Progenitor cell of endocrine pancreas (in vitro differentiated cells): ENCODE measurements at places on chromosomes 1 and 21.

DNA sequence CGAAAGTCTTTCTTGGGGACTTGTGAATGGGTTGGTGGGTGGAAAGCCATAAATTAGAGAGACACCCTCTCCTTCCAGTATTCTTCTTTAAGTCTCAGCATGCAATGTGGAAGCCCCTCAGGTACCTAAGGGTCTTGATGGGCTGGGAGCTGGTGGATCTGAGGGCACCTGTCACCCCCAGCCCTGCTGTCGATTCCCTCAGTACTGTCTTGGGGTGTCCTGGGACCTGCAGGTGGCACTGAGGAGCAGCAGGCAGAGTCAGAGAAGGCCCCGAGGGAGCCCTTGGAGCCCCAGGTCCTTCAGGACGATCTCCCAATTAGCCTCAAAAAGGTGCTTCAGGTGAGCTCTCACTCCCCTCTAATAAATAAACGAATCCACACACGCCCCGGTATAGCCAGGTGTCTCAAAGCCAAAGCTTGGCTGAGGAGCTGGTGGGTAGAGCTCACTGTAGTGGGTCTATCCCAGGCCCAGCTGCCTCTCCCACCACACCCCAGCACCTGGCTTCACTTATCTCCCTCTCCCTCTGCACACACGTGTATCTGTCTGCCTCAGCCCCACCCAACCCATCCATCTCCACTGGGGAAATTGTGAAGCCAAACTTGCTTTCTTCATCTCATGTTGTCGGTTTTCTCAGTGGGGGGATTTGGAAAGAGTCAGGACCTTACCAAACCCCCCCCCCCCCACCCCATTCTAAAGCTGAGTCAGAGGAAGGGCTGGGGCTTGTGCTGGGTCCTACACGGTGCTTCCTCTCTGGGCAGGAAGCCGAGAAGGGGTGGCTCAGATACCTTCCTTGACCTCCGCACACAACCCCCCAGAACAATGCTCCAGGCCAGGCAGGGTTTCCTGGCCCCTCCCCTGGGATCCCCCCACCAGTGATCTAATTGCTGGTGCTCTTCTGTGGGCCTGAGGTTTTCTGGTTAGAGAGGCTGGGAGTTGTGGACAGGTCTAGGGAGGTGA is 1.6 kb downstream of the ADAM15 start:
- no peak for DNase-seq

DNA sequence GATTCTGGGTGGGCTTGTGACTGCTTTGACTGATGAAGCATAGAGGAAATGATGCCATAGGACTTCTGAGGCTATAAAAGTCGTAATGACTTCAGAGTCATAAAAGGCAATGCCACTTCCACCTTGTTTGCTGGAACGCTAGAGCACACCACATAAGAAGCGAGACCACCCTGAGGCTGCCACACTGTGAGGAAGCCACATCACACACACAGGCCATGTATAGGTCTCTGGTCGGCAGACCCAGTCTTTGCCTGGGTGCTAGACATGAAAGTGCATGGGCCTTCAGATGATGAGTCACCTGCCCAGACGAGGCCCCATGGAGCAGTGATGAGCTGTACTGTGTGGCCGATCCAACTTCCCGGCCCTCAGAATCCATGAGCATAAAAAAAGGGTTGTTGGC is 14.2 kb upstream of the KANK4 start:
- no peak for DNase-seq

GRCh38 chr21:34668803-34669148 is at the start of gene CLIC6:
TSS of gene CLIC6 (plus strand) at chr21:34668994. CDS start at chr21:34669389, 395 bp downstream.
- peak; percentile 37 for DNase-seq

DNA sequence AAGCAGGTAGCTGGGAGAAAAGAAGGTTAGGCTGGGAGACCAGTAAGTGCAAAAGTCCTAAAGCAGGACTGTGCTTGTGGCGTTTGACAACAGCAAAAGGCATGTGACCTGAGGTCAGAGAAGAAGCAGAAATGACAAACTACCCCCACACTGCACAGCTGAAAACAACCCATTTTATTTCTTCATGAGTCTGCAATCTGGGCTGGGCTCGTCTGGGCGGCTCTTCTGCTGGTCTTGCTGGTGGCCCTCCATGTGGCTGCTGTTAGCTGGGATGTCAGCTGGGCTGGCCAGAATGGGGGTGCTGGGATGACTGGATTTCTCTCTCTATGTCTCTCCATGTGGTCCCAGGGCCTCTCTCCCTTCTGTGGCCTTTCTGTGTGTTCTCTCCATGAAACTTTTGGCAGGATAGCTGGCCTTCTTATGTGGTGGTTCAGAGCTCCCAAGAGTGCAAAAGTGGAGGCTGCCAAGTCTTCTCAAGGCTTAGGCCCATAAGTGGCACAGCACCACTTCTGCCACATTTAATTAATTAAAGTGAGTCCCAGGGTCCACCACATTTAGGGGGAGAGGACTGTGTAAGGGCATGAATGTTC is 128.6 kb downstream of the RIPK4 start:
- DNase-seq = no peak

- no peak for DNase-seq
Observed at GRCh38 chr1:189431447-189431846, 1046.2 kb downstream of the BRINP3 start.

DNA sequence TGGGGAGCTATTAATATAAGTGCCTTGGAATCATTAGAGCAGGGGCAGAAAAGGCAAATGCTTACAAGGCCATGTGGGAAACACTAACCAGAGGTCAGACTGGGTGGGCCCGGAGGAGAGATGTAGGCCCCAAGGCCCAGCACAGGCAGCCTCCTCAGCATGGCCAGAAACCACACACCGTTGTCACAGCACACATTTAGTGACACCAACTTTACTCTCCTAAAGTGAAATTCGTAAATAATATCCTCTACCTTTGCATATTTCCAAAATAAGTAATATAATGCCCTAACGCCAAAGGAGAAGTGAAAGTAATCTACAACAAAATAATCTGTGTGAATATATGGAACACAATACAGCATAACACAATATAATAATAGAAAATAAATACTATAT is 62.6 kb downstream of the KIF21B start:
- no peak for DNase-seq

- DNase-seq = no peak
Observed at GRCh38 chr1:53174971-53175913, 21.4 kb upstream of the CPT2 start.
